ENCODE measurements at places on chromosomes 7 and 10. TPM values are rescaled to one million over a fixed set of nuclear protein-coding genes. Genes with fewer than 3 reads are reported as not detected.

Gene NKX2-3
- not detected for total RNA-seq

Gene CPA2
- total RNA-seq, result not detected

Gene NOBOX
- not detected for total RNA-seq

Gene KCNMA1
- 0.27 TPM for total RNA-seq

Gene PDZD7
- 1.1 TPM for total RNA-seq

Gene SSC4D
- total RNA-seq, result not detected

Gene CCDC126
- 7.5 TPM for total RNA-seq

Gene DGKI
- 0.02 TPM for total RNA-seq

Gene SYNPO2L
- not detected for total RNA-seq

Gene KLF14
- total RNA-seq, result not detected

Gene PON3
- total RNA-seq, result not detected

Gene HOXA6
- not detected for total RNA-seq

Gene CALHM3
- not detected for total RNA-seq

Gene AGAP6
- total RNA-seq, result 18.5 TPM

Gene INMT
- 1.2 TPM for total RNA-seq

Gene ZMYND11
- total RNA-seq, result 41.3 TPM

Gene SBDS
- 323 TPM for total RNA-seq

Gene TAS2R3
- 0.42 TPM for total RNA-seq

Gene OR2A42
- 0.07 TPM for total RNA-seq

Gene ANK3
- 58.5 TPM for total RNA-seq

Gene ZPBP
- total RNA-seq, result not detected

Gene AKR1D1
- not detected for total RNA-seq

Gene NAT16
- total RNA-seq, result not detected

Gene CACUL1
- total RNA-seq, result 30.3 TPM

Gene CASD1
- 18.4 TPM for total RNA-seq

Gene NUTM2D
- total RNA-seq, result 1.6 TPM

Gene CLDN4
- 0.23 TPM for total RNA-seq

Gene NPC1L1
- total RNA-seq, result 0.08 TPM

Gene ECD
- total RNA-seq, result 50.5 TPM

Gene BTAF1
- 68.9 TPM for total RNA-seq

Gene GPR85
- total RNA-seq, result not detected

Gene SLK
- 25.4 TPM for total RNA-seq

Gene CFAP70
- 2.4 TPM for total RNA-seq

Gene FZD1
- total RNA-seq, result 0.17 TPM

Gene KCP
- 1.2 TPM for total RNA-seq

Gene PRPS1L1
- total RNA-seq, result not detected

Gene ITPRIP
- total RNA-seq, result 47.1 TPM

Gene TBXAS1
- 20.9 TPM for total RNA-seq

Gene ANKRD30A
- total RNA-seq, result not detected

Gene CARD11
- total RNA-seq, result 126 TPM

Gene BNIP3
- 12.7 TPM for total RNA-seq

Gene PRTFDC1
- 3.6 TPM for total RNA-seq

Gene BRAF
- total RNA-seq, result 59.6 TPM

Gene CRHR2
- total RNA-seq, result not detected

Gene GNGT1
- not detected for total RNA-seq

Measured in T-helper 17 cell (primary cell).